ENCODE measurements at places on chromosomes 5 and 9.

GRCh38 chr5:132510076-132510475 lies 19.5 kb upstream of the IRF1 start:
- peak; percentile 29 for DNase-seq

DNA sequence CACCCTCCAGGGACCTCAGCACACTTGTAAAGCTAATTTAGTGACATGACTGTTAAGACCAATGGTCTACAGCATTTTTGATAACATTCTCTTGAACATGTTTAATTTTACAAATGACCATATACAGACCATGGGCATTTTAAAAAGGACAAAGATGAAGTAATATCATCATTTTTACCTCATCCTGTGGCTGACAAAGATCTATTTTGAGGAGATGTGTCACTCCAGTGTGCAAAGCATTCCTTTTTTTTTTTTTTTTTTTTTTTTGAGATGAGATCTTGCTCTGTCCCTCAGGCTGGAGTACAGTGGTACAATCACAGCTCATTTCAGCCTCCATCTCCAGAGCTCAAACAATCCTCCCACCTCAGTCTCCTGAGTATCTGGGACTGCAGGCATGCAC lies 118.2 kb upstream of the TBC1D2 start:
- no peak for DNase-seq

GRCh38 chr5:91521334-91521733 lies 138.2 kb upstream of the ARRDC3 start:
- no peak for DNase-seq

- DNase-seq: peak; percentile 48
Measured at GRCh38 chr5:180636403-180637075, 12.9 kb downstream of the FLT4 start.

DNA sequence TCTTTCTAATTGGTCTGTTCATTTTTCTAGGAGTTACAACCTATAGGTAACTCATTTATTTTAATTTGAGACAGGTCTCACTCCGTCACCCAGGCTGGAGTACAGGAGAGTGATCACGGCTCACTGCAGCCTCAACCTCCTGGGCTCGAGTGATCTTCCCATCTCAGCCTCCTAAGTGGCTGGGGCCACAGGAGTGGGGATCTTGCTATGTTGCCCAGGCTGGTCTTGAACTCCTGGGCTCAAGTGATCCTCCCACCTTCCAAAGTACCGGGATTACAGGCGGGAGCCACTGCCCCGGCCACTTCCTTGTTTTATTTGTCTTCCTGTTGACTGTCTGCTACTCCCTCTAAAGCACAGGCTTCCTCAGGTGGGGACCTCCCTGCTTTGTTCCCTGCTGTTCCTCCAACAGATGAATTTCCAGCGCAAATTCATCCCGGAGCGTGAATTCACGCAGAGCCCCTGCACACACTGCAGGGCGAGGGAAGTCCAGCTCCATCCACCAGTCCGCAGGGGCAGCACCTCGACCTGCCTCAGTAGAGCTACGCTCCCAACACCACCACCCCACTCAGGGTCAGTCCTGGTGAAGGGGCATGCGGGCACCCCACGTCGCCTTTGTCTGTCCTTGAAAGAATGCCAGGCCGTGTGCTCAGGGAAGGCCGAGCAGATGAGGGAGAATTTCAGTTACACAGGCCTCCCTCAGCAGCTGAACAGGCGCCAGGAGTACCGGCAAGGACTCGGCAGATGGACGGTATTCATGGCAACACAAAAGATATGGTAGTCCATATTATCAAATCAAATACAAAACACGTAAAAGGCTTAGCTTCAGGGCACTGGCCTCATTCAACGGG lies 6.3 kb downstream of the QSOX2 start:
- DNase-seq: no peak
